ENCODE measurements at places on chromosomes 16 and 17. TPM values are rescaled to one million over a fixed set of nuclear protein-coding genes. Genes with fewer than 3 reads are reported as not detected.

DNA sequence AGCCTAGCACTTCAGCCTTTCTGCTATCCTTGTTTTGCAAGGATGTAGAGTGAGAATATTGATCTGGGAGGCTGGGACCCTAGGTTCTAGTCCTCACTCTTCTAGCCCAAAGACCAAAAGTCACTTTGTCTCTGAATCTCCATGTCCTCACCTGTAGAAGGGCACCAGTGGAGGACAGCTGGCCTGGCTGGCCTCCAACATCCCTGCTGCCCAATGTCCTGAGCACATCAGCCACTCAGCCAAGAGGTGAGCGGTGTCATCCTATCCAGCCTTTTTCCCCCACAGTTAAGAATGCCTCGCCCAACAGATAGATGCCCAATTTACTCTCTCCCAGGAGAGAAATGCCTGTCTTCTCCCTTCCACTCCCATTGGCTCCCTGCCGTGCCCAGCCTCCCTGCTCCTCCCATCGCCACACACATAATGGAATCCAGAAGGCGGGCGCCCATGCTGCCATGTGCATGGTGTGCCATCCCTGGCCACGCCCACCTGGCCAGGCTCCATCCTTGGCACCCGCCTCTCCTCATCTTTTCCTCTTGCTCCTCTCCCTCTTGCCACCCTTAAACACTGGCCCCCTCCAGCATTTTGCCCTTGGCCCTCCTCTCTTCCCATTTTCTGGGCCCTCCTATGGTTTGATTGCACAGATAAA, 157.3 kb upstream of the SDK2 start:
- ATAC-seq = no peak

- no peak for ATAC-seq
These were observed 9.5 kb downstream of the CD300LB start for GRCh38 chr17:74521701-74522201.

- no peak for ATAC-seq
These were observed 15.6 kb downstream of the SLFN12 start for GRCh38 chr17:35416659-35417058.

GRCh38 chr17:66460558-66460957, 158.1 kb downstream of the PRKCA start:
- no peak for ATAC-seq

GRCh38 chr17:29255926-29256522, 9.4 kb downstream of the CRYBA1 start:
- ATAC-seq = no peak

DNA sequence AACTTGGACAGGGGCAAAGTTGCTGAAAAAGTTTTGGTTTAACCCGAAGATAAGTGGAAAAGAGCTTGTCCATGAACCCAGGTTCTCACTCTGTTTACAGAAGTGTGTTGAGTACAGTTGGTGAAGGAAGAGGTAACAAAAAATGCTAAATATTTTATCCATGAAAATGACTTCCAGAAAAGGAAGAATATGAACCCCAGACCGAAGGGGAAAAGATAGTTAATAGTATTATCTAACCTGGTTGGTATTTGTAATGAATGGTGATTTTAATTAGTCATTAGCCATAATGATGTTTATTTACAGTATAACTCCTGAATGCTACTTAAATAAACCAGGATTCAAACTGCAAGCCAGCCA, 574 bp upstream of the TMEM106A start:
- ATAC-seq = no peak

GRCh38 chr16:85759136-85759535, 8.2 kb upstream of the C16orf74 start:
- no peak for ATAC-seq

The CEMP1 gene
- total RNA-seq = not detected

The MYLK3 gene
- 0.08 TPM for total RNA-seq

The CIAO3 gene
- total RNA-seq = 18.1 TPM

The SLC38A8 gene
- not detected for total RNA-seq

The SALL1 gene
- not detected for total RNA-seq

The NDE1 gene
- total RNA-seq = 42.0 TPM
